Activated CD4-positive, alpha-beta T cell treated with anti-CD3 and anti-CD28 coated beads, Interleukin-2, Interleukin-4, amounts not matched to agents 100 ng/mL and 50 ng/mL, durations not matched to agents 16 hours and 8 hours (primary cell): ENCODE measurements at places on chromosomes 3 and 15.

DNA sequence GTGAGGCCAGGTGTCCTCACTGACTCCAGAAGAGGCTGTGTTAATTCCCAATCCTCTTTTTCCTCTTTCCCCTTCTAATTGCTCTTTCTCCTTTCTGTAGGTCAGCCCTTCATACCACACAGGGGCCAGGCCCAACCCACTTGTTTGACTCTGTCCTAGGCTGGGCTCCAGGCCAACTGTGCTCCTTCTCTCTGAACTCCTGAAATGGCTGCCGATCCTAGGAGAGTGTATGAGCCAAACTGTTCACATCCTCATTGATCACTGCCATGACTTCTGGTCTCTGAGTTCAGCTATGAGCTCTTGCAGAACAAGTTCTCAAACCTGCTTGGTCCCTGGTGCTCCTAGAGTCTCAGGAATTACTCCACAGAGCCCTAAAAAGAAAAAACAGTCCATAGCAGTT, 145.1 kb downstream of the VGLL4 start:
- DNase-seq, result no peak

DNA sequence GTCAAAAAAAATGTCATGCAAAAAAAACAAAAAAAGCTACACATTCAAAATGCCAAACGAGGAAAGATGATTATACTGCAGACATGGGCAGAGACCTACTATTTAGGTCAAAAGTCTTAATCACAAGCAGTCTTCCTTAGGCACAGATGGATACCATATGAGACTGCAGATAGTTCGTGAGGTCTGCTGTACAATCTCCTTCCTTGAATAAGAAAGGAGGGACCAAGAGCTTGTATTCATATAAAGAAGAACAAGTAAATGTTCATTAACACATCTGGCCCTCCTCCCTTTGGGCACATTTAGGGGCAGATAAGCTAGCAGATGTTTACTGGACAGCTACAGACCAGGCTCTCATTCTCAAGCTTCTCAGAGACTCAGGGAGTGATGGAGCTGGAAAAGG, 45.3 kb downstream of the ANXA2 start:
- no peak for DNase-seq

GRCh38 chr3:197750858-197751737, 1.4 kb downstream of the FYTTD1 start:
- peak; percentile 19 for DNase-seq

DNA sequence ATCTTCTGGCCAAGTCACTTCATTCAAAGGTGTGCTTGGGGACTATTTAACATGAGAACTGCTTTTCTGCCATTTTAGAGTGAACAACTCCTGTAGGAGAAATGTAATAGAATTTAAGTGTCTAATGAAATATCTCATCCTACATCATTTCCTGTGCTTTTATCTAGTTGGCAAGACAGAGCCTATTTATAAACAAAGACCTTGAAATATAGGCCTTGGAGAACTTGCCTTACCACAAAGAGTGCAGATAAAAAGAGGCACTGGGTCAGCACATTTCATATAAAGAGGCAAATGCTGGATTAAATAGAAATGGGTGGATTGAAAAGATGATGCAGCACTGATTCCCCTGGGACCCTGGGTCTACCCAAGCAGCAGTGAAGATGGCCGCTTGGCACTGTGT, 278.0 kb downstream of the SUCLG2 start:
- no peak for DNase-seq

DNA sequence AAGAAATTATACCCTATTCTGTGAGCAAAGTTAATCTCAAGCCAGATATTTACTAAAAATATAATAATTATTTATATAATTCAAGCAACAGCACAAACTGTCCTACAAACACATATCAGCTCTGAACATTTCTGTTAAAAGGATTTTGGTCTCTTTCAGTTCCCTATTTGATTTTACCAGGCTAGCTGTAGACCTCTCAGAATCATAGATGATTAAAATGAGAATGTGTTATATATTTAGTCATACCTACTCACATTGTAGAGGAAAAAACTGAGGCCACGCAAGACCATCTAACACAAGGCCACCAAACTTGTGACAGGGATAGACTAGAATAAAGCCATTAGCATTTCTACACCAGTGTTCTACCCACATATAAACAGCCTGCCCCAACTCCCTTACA, 28.5 kb downstream of the ACKR4 start:
- no peak for DNase-seq

DNA sequence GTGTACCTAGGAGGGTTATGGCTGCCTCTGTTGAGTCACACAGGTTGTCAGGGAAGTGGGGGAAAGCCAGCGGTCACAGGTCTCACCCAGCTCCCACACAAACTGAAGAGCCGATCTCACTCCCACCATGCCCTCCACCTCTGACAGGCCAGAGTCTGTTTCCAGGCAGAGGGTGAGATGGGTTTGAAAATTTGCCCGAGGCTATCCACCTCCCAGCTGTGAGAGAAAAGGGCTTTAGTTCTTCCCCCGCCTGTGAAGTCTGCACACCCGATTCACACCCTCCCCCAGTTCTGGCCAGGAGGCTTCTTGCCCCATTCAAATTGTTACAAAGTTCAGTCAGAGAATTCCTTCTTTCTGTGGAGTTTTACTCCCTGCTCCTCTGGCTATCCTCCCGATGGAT, 446.9 kb downstream of the EDEM1 start:
- DNase-seq, result no peak

- no peak for DNase-seq
Observed at GRCh38 chr3:119647171-119647570, 13.2 kb downstream of the POPDC2 start.

GRCh38 chr3:45991341-45991740, 4.3 kb downstream of the FYCO1 start:
- no peak for DNase-seq

- DNase-seq, result no peak
Observed at GRCh38 chr15:93932164-93932776, 299.1 kb upstream of the MCTP2 start.

DNA sequence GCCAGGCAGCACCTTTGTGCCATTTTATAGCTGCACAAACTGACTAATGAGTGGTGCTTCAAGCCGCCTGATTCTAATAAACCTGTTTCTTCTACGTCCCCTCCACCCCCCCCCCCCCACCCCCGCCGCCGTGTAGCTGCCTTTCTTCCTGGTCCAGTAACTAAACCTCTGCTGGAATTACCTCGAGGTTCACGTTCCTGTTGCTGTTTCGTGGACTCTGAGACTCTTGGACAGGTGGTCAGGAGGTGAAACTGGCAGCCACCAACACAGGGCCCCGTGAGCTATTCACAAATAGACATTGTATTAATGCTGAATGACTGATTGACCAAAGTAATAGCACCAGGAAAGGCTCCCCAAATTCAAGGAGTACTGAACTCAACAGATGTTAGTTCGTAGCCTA, 73.9 kb downstream of the TRIM69 start:
- no peak for DNase-seq

DNA sequence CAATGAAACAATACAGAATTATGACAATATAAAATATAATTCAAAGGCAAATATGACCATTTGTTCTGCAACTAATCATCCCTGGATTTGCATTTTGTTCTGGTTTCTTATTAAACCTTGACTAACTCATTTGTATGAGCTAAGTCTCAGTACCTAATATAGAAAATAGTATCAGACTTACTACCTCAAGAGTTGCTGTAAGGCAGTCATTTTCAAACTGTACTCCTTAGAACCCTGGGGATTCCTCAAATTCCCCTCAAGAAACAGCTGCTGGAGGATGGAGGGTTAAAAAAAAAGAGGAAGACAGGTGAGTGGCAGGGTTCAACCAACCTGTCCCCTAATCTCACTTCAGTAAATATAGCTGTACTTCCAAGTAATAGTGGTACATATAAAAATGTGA, 11.1 kb downstream of the ZBTB11 start:
- no peak for DNase-seq

GRCh38 chr3:64901522-64901885, 213.7 kb upstream of the ADAMTS9 start:
- no peak for DNase-seq

- no peak for DNase-seq
Observed at GRCh38 chr3:26029321-26029720, 239.4 kb downstream of the OXSM start.

DNA sequence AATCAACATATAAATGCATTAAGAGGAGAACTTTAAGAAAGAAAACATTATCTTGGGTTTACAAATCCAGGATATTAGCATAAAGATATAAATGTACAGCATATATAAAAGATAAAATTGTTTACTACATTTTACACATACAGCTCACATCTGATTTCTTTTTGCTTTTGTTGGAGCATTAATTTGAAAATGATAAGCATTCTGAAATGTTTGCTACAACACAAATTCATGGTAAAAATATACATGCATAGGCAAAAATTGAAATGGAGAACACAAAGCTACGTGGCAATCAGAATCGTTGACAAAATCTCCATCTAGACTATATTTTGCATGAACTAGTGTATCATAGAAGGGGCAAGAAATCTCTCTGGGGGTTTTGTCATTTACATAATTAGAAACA, 159.1 kb downstream of the TIGIT start:
- no peak for DNase-seq

- DNase-seq, result no peak
Observed at GRCh38 chr3:109114746-109115145, 3.2 kb downstream of the MORC1 start.

DNA sequence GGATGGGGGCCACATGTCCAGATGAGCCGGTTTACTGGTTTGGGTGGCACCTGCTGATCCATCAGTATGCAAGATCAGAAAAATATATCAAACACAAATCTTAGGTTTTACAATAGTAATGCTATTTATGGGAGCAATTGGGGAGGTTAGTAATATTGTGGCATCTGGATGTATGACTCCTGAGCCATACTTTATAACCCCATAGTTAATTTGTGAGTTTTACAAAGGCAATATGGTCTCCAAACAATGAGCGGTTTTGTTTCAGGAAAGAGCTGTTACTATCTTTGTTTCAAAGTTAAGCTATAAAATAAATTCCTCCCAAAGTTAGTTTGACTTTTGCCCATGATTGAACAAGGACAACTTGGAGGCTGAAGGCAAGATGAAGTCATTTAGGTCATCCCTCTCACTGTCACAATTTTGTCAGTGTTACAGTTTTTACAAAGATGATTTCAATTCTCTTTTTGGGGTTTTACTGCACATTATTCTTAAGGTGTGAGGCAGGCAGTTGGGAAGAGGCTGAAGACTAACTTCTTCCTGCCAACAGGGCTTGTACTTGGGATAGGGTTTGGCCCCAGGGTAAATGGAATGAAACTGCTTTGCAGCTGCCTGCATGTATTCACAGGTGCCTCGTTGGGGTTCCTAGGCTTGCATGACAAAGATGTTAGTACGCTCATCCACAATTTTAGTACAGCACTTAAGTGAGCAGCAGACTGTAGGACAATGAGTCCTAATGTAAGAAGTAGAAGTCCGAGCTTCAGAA, 296.6 kb upstream of the NDN start:
- DNase-seq, result no peak

DNA sequence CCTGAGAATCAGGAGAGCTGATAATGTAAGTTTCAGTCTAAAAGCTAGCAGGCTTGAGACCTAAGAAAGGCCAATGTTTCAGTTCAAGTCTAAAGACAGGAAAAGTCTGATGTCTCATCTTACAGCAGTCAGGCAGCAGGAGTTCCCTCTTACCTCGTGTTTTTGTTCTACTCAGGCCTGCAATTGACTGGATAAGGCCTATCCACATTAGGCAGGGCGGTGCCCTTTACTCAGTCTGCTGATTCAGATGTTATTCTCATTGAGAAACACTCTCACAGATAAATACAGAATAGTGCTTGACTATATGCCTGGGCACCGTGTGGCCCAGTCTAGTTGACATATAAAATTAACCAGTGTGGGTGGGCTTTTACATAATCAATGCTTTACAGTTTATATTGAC, 122.4 kb downstream of the NR1D2 start:
- no peak for DNase-seq

GRCh38 chr3:172938788-172939187, 188.3 kb downstream of the ECT2 start:
- DNase-seq, result no peak

DNA sequence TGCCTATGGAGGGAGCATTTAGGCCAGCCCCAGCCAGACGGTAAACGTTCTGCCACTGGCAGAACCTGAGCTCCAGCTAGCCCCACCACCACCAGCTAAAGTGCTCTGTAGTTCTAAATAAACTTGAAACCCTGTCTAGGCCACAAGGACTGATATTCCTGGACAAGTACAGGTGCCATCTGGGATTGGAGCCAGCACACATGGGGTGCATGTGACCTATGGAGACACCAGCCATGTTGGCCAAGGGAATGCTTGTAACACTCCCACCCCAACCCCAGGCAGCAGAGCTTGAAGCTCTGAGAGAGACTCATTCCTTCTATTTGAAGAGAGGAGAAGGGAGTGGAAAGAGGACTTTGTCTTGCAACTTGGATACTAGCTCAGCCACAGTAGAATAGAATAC, 284.5 kb upstream of the DCBLD2 start:
- no peak for DNase-seq

DNA sequence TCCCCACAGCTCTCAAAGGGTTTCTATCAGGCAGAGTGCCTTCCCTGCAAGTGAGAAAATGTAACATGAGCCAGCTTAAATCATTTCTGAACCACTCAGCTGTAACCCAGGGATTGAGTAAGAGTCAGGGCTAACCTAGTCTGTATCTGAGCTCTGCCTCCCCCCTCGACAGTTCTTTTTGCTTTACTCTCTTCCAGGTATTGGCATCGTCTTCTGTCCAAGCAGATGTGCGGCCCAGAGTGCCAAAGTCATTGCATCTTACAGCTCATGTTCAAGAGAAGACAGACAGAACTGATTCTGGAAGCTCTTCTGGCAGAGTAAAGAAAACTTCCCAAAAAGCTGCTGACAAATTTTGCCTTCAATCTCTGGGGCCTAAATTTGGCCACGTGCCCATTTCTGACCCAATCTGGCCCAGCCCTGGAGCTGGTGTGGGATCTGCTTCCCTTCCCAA, 74.8 kb downstream of the ABHD5 start:
- DNase-seq, result no peak

- no peak for DNase-seq
Observed at GRCh38 chr3:170896781-170897180, 11.7 kb downstream of the EIF5A2 start.

DNA sequence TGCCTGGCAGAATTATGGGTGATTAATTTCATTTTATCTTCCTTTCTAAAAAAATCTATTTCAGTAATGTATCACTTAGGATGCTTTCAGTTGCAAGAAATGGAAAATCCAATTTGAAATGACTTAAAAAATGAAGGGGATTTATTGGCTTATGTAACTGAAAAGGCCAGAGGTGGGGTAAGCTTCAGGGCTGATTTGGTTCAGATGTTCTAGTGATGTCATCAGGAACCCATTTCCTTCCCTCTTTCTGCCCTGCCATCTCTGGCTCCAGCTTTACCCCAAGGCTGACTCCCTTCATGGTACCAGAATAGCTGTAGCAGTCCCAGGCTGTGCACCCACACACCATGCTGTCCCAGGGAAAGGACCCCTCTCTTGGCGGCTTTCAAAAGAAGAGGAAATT, 18.5 kb upstream of the REC114 start:
- no peak for DNase-seq

DNA sequence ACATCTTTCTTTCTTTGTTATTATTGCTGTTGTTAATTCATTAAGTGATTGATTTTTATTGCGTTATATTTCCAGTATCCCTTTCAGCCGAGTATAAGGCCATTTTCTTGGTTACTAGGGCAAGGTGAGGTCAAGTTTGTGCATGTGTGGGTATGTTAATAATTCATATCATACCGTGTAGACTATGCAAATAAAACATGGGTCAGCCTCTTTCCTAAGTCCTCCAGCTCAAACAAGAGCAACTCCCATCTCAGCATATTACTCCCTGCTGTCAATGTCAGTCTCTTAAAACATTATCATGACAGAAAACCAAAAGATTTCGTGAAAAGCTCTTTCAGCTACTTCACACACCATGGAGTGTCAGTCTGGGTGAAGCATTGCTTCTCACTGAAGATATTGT, 103.9 kb upstream of the ST8SIA2 start:
- no peak for DNase-seq

- no peak for DNase-seq
Observed at GRCh38 chr3:49427586-49427985, 1.5 kb downstream of the NICN1 start.
